CD4-positive, alpha-beta T cell treated with Interferon alpha-2 for 1 hour (primary cell): ENCODE measurements at places on chromosomes 13 and 19.

DNA sequence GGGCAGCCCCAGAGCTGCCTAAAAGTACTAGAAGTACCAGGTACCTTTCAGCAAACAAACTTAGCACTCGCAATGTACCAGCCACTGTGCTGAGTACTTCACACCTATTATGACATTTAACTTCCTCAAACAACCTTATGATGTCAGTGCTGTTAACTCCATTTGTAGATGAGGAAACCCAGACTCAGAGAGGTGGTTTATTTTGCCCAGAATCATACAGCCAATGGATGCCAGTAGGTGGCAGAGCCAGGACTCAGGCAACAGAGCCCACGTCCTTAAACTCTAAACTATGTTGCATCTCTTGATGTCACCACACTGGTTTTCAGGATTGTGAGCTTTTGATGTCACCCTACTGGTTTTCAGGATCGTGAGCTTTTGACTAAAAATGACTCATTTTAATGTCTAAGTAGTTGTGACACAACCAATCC lies 78.9 kb downstream of the FLT1 start:
- DNase-seq: no peak

GRCh38 chr13:23203516-23203915 lies 22.7 kb downstream of the SGCG start:
- no peak for DNase-seq

GRCh38 chr13:113792886-113793717 lies 34.1 kb downstream of the TMEM255B start:
- no peak for DNase-seq

- no peak for DNase-seq
These were observed 33.9 kb upstream of the KLF2 start for GRCh38 chr19:16290692-16291091.

- DNase-seq: no peak
These were observed 2227.9 kb upstream of the PCDH20 start for GRCh38 chr13:63643543-63643942.

GRCh38 chr19:2722541-2723344 lies 1.6 kb upstream of the DIRAS1 start:
- DNase-seq: no peak

GRCh38 chr13:74046431-74046830 lies 87.8 kb downstream of the KLF12 start:
- no peak for DNase-seq

DNA sequence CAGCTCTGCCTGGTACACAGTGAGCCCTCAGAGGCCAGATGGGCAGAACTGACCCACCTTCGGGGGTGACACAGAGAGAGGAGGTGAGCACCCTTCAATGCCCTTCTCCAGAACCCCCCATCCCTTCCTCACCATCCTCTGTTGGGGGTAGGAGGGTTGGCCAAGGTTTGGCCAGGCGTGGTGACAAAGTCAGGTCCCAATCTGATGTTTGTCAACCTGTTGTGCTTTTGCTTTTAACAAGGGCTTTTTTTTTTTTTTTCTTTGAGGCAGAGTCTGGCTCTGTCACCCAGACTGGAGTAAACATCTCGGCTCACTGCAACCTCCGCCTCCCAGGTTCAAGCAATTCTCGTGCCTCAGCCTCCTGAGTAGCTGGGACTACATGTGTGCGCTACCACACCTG lies 7.3 kb downstream of the PTGIR start:
- DNase-seq: no peak

DNA sequence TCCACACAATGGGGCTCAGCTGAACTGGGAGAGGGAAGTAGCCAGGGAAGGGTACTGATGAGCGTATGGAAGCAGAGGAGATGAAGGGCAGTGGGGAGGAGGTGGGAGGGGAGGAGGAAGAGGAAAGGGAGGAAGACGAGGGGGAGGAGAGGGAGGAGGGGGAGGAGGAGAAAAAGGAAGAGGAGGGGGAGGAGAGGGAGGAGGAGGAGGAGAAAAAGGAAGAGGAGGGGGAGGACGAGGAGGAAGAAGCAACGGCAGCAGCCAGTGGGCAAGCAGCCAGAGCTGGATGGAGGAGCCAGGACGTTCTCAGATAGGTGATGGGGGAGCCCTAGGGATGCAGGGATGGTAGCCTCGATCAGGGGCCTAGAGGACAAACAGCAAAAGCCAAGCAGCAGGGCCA lies 5.6 kb downstream of the CERS4 start:
- DNase-seq: no peak

GRCh38 chr19:54069470-54069869 lies 5.8 kb upstream of the VSTM1 start:
- DNase-seq: no peak

DNA sequence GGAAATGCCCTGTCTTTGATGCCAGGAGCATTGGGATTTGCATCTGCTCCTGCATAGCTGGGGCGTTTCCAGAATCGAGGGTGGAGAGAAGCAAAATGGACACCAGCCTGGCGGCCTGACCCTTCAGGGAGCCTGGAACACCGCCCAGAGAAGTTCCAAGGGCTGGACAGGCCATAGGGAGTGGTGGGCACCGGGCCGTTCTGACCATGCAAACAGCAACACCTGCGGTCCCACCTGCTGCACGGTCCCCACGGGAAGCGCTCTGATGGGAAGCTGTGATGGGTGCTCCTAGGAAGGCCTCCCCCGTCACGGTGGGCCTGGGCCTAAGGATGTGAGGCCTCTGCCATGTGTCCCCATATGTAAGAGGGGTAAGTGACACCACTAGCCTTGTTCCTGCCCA lies 34.2 kb upstream of the ANKRD10 start:
- no peak for DNase-seq

GRCh38 chr13:98546402-98546801 lies 30.5 kb downstream of the STK24 start:
- no peak for DNase-seq

DNA sequence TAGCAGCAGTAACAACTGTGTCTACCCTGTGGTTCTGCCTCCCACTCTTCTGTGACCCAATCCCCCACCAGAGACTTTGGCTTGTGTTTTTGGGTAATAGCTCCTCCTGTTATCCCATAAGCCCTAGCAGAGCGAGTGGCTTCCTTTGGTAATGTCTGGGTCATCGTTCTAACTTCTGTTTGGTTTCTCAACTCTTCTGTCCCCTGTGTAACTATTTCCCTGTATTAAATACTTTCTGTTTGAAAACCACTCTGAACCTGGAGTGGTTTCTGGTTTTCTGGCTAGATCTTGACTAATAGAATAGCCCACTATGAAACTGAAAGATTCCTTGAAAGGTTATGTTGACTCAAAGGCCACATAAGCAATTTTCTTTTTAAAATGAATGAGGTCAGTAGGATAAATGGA lies 350.0 kb downstream of the DCT start:
- DNase-seq: no peak

DNA sequence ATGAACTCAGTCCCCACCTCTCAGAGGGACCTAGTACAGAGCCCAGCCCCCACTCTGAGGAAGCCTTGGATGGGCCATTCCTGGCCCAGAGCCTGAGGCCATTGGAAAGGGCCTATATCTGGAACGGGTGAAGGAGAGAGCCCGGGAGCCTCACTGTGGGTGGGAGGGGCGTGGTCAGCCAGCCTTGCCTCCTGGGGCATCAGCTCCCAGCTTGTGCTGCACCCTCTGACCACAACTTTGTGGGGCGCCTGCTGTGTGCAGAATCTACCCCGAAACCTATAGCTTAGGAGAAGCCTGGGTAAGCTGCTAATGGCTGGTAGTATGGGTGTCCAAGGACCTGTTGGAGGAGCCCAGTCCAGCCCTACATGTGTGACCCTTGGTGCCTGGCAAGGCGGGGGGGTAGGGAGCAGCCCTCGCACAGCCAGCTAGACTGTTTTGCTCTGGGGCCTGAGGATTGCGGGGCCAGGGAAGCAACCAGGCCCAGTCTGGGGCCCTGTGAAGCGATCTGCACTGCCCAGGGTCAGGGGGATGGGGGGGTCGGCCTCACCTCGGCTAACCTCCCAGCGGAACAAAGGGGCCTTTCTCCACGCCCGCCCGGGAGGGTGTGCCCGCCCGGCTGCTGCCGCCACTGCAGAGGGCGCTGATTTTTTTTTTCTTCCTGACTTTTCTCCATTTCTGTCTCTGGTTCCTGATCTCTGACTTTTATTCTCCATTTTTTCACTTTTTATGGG lies 42.3 kb downstream of the LYL1 start:
- DNase-seq: no peak

DNA sequence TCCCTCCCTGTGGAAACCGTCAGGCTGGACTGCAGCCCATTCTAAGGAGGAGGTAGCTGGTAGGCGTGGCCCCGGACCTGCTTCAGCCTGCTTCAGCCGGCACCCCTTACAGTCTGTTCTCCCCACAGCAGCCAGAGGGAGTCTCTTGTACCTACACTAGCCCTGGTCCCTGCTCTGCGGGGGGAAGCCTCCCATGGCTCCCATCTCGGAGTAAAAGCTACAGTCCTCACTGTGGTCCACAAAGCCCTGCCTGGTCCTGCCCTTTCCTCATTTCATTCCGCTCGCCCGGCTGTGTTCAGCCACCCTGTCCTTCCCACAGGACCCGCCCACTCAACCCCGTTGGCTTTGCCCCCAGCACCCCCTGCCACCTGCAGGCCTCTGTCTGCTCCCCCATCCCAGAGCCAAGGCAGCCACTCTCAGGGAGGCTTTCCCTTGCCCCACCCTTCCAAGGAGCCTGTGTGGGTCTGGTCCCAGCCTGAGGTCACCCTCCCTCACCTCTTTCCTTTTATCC lies 1.3 kb downstream of the PGLYRP1 start:
- DNase-seq: no peak

- no peak for DNase-seq
These were observed 11.9 kb downstream of the PDCD2L start for GRCh38 chr19:34416021-34416545.

- no peak for DNase-seq
These were observed 605 bp downstream of the TMEM255B start for GRCh38 chr13:113759525-113760137.

- DNase-seq: no peak
These were observed 7.5 kb downstream of the KPNA3 start for GRCh38 chr13:49784886-49785570.

- DNase-seq: no peak
These were observed 3.8 kb upstream of the MUC16 start for GRCh38 chr19:9013988-9014387.

GRCh38 chr19:9362905-9363304 lies at the start of gene ZNF177:
ZNF177 (plus strand) TSS chr19:9363013; CDS start chr19:9378312, 15,299 bp downstream.
- DNase-seq: no peak

DNA sequence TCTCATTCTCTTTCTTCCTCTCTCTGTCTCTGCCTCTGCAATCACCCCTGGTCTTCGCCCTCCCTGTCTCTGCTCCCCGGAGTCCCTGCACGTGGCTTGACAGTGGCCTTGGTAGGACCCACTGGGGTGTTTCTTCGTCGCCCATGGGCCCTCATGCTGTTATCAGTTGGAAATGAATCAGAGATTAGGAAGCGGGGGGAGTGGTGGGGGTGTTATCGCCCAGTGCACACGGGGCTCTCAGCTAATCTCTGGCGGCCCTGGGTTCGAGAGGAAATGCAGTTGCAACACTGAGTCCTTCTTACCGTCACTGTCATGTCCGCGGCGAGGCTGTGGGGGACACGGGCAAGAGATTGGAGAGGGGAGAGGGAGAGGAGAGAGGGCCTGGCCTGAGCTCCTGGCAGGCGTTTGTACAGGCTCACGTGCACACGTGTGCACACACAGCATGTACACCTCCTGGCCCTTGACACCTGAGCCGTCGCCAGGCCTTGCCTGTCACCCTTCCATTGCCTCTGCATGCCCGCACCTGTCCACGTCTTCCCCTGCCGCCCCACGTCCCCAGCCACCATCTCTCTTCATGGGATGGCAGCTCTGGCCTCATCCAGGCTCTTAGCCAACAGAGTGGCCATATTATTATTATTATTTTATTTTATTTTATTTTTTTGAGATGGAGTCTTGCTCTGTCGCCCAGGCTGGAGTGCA lies 37.8 kb upstream of the SLC7A10 start:
- DNase-seq: no peak

GRCh38 chr13:99197117-99197651 lies 3.5 kb upstream of the UBAC2 start:
- peak; percentile 34 for DNase-seq

DNA sequence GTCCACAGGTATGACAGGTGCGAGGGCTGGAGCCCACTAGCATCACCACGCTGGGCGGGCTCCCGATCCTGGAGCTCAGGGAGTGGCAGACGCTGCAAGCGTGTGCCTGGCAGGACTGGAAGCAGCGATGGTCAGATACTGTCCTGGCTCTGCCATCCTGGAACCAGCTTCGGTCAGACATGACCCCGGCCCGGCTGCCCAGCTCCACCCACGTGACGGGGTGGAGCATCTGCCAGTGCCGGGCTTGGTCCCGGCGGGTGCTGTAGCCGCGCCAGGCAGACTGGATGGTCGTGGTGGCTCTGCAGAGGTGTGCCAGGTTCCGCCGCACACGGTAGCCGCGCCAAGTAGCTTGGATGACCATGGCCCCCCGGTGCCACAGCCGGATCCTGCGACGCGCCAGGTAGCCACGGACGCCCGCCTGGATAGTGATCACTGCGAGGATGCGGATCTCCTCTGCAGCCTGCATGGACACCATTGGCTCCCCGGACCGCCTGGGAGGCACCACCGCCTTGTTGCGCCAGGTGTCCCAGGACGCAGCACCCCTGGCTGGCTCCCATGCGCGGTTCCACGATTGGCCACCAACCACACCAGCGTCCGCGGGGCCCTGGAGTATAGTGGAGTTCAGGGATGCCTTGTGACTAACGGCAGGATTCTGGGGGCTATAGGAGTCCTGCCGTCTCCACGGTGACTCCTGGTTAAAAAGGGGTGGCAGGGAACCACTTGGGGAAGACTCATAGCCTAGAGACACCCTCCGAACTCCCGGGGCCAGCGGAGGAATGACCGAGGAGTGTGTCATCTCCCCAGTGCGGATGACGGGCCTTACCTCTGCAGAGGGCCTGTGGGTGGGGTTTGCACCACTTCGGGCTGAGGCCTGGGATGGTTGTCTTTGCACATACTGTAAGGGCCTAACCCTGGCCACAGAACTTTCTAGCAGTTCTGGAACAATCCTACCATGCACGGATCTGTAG lies 16.5 kb downstream of the IQCN start:
- no peak for DNase-seq

DNA sequence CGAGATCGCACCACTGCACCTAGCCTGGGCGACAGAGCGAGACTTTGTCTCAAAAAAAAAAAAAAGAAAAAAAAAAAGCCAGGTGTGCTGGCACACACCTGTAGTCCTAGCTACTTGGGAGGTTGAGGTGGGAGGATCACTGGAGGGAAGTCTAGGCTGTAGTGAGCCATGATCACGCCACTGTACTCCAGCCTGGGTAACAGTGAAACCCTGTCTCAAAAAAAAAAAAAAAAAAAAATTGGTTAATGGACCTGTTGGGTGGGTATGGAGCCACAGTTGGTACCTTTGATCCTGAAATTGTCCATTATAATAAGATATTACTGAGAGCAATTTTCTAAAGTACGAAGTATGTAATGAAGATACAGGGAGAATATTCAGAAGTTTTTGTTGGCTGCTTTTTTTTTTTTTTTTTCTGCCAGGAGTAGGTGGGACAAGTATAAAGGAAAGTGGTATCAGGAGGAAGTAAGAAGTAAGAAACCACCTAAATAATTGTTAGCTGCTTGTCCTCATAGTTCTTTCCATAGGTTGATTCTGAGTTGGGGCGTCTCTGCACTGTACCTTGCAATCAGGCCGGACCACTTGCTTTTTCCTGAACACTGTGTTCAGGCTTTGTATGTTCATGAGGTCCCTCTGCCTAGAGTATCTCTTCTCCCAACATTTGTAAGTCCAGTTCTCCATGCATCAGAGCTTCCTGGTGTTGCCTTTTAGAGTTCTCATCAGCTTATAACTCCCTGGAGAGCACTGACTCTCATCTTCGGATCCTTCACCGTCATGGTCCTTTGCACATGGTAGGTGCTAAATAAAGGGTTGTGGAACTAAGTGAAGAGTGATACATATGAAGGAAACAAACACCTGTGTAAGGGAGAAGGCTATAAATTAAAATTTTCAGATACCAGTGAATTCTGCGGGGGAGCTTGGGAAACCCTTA lies 31.7 kb downstream of the ARHGAP35 start:
- no peak for DNase-seq

GRCh38 chr13:24265453-24265852 lies 43.9 kb upstream of the C1QTNF9 start:
- no peak for DNase-seq
